ENCODE measurements at places on chromosomes 7 and 10.
A peak's percentile ranks its signal among the peaks of the same experiment; 100 is the strongest.

GRCh38 chr7:2099048-2099957 is 133.4 kb downstream of the MAD1L1 start:
- no peak for DNase-seq

GRCh38 chr10:110629680-110630191 is 14.4 kb upstream of the RBM20 start:
- DNase-seq, result no peak

DNA sequence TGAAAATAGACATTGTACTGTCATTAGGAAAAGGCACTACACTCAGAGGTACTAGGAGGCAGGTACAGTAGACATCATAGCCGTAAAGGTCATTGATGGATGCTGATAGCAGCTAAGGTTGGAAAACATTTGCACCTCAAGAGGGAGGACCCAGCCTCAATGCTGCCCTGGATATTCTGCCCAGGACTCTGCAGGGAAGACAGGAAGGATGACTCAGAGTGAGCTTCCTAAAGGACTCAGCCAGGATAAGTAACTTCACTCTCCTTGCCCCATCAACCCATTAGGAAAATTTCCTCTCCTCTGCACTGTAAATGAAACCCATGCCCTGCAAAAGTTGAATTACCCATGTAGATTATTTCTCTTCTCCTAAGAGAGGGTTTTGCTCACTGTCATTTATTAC is 617.9 kb upstream of the MKI67 start:
- DNase-seq, result no peak

DNA sequence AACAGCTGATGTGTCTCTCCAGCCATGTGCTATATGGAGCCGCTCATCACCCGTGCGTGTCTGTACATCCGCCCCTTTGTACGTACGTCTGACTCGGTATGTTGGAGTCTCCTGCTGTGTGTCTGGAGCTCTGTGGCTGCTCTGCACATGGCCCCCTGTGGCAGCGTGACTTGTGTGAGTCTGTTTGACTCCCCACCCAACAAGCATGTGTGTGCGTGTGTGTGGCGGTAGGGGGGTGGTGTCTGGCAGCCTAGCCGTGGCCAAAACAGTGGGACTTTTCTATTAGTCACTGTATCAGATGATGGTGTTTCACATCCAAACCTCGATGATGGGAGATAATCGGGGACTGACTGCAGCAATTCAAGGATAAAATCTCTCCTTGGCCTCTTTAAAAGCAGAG is 94.1 kb downstream of the COL13A1 start:
- DNase-seq, result no peak

DNA sequence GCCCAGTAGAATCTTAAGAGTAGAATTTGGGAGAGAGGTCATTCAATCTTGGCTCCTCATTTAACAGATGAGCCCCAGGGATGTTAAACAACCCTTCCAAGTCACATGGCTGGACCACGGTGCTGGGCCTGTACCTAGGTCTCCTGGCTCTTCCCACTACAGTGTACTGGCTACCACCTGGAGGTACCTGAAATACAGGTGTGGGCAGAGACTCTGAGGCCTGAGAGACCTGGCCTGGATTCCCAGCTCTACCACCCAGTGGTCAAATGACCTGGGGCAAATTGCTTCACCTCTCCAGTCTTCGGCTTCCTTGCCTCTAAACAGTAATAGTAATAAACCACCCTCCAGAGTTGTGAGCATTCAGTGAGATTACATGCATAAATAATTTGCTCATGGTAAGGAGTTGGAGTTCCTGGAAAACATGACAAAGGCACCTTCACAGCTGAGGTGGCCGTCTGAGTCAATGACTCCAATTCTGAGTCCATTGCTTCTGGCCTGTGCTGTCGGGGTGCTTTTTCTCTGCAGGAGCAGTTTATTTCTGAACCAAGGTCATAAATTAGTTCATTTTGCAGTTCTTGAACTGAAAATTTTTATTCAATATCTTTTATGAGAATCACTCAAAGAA is 2.7 kb downstream of the GOT1 start:
- no peak for DNase-seq

- DNase-seq, result no peak
Observed at GRCh38 chr10:55158633-55159032, 357.6 kb upstream of the PCDH15 start.

- no peak for DNase-seq
Observed at GRCh38 chr7:34949361-34949760, 87.9 kb downstream of the DPY19L1 start.

DNA sequence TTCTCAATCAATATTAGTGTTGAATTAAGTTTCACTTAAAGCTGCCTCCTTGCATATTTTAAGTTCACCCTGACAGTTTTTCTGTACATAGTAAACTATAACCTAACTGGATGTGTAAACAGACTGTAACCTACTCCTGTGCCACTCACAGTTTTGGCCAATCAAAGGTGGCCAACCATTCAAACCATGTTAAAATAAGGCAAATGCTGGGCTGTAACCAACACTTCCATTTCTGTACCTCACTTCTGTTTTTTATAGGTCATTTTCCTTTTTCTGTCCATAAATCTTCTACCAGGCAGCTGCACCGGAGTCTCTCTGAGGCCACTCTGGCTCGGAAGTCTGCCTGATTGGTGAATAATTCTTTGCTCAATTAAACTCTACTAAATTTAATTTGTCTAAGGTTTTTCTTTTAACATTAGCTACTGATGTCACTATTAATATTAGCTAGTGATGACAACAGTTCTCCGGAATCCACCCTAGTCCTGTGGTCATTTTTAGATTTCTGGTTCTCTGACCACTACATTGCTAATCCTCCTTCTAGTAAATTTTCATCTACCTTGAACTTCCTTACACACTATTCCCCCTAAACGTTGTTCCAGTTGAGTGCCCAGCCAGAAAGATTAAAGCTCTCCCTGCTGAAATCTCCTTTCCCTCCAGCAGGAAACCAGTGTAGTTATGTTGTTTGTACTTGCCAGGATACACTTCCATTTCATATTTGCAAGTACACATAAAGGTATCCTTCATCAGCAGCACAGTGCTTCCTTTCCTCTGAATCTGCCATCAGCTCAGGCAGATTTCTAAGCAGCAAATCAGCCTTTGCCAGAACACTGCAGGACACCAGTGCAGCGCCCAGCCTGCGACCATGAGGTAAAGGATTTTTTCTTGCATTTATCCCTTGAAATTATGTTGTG is 18.6 kb upstream of the IFIT2 start:
- DNase-seq, result no peak

- no peak for DNase-seq
Observed at GRCh38 chr10:98919899-98920298, 315.8 kb downstream of the HPSE2 start.

GRCh38 chr10:60394446-60394845 is 4.8 kb upstream of the ANK3 start:
- DNase-seq, result no peak

- DNase-seq, result no peak
Observed at GRCh38 chr7:17601921-17602320, 303.5 kb downstream of the AHR start.

- DNase-seq, result no peak
Observed at GRCh38 chr7:80763289-80763688, 124.8 kb downstream of the CD36 start.

GRCh38 chr7:35749556-35749955 is 51.3 kb upstream of the SEPTIN7 start:
- DNase-seq, result no peak

GRCh38 chr7:53094827-53095226 is 59.4 kb downstream of the POM121L12 start:
- no peak for DNase-seq

DNA sequence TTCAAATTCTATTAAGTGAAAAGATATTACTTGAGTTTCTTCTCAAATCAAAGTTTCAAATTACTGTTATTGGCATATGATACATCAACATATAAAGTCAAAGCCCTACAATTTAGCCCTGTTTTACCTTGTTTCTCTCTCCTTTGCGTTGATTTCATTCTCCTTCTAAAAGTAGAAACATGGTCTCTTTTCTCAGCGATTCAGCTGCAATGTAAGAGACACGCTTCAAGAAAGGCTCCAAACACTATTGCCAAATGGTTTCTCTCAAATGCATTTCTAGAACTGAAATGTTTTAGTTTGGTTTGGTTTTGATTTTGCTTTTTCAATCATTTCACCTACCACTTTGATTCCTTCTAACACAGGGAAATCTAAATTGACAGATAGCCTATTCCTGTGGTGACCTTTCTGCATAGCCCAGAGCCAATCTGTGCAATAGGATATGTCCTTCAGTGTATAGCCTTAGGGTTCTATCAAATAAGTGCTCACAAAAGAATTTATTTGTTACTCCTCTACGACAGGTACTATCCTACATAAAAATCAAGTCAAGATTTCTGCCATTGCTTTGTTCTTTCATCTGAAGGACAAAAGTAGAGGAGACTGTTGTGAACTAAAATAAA is 47.3 kb downstream of the CTNNA3 start:
- DNase-seq, result no peak

DNA sequence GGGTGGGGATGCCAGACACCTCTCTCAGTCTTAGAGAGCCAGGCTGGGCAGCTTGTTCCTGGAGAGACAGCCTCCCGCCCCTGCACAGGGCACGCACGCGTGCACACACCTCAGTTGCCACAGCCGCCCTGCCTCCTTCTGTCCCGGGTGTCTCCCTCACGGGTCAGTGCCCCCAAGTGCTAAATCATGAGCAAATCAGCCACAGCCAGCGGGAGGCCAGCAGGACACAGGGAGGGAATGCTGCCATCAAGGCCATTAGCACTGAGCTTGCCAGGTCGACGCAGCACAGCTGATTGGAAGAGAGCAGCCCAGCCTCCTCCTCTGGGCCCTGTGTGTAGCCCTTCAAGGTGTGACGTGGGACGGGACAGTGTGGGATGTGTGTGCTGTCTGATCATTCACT is 130.4 kb downstream of the CDH23 start:
- DNase-seq, result no peak

DNA sequence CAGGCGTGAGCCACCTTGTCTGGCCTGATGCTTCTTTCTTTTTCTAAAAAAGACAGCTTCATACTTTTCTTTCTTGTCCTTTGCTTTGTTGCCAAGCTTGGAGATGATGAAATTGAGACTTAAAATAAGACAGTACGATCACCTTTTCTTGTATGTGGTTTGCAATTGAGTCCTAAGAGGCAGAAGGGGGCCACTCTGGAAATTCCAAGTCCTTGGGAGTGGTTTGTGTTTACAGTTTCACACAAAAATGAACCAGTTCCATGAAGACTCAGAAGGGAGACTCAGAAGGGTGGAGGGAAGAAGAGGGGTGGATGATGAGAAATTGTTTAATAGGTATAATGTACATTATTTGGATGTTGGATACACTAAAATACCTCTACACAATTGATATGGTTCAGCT is 70.7 kb upstream of the TNS3 start:
- DNase-seq, result no peak

- DNase-seq, result no peak
Observed at GRCh38 chr7:39826166-39826565, 123.9 kb upstream of the CDK13 start.

DNA sequence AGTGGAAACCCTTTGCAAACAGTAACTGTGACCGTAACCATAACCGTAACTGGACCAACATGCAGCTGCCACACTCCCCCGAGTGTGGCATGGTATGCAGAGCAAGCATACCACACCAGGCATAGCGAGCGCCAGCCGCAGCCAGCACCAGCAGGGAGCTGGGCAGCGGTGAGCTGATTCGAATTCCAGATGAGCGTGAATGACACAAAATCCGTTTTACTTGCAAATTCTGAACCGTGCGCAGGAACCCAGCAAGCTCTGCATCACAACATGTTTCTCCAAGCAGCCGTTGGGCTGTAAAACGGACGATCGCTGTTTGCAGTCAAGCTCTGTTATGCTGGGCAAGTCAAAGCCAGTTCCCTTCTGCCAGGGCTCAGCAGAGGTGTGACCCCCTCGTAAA is 111.1 kb downstream of the OAT start:
- no peak for DNase-seq

GRCh38 chr10:78937800-78938694 is 130.7 kb upstream of the ZMIZ1 start:
- DNase-seq, result no peak

DNA sequence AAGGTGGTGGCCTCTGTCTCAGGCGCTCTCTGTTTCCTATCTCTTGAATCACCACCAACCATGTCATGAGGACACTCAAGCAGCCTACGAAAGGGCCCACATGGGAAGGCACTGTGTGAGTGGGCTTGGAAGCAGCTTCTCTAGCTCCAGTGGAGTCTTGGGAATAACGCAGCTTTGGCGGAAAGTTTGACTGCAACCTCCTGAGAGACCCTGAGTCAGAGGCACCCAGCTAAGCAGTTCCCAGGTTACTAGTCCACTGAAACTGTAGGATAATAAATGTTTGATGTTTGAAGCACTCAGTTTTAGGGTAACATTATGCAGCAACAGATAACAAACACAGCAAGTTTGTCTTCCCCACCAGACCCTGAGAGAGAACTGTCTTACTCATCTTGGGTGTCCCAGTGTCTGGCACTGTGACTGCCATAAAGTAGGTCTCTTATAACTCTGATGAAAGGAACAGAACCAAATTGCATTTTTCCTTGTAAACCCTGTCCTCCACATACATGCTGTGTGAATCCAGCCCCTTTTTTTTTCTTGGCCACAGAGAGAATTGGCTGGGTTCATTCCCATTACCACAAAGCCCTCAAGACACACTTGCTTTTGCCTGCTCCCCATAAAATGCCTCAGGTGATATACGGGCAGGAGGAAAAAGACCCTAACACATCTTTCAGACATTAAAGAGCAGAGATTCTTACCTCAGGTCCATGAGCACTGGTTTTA is 185.5 kb downstream of the ZNF365 start:
- DNase-seq, result no peak

DNA sequence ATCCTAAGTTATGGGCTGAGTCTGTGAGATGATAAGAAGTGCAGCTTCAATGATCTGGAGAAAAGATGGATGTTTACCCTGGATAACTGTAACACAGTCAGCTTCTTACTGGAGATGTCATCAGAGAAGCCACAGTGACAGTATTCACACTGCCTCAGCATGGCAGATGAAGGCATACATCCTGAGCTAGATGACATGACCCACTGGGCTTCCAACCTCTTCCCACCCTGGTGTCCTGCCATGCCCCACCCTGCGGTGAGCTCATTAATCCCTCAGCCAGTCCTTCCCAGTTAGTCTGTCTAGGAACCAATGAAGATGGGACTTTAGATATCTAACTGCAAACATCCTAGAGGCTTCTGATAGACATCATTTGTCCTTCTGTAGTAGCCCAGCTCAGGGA is 213.8 kb downstream of the TAX1BP1 start:
- DNase-seq, result no peak

DNA sequence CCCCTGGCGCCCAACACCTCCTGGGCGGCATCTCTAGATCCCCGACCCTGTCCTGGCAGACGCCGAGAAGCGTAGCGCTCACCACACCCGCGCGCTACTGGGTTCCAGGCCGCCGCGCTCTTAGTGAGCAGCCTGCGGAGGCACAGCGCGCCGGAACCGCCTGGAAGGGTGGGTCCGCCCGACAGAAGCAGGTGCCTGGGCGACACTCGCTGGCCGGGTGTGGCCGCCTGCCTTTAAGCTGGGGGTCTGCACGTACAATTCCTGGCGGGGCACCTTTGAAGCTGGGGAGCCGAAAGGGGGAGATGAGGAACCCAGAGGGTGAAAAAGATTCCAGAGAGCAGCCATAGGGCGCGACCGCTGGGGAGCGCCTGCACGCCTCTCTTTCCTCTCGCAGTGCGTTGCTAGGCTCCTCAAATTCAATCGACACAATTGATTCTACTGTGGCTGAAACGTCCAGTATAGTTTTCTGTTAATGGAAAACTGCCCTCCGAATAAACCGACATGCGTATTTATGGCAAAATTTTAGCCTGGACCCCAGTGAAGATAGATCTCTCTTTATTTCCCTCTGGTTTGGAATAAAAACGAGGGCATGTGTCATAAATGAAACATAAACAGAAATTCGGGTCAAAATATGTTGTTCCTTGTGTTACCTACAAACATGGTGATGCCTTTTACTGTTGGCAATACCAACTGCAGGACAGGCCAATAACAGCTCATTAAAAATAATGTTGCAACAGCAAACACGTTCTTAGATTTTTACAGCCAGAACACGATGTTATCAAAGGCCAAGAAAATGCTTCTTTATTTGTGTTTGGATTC is 4.6 kb downstream of the HMX3 start:
- DNase-seq, result peak; percentile 65
